ENCODE measurements at places on chromosomes 7 and 10. TPM values are rescaled to one million over a fixed set of nuclear protein-coding genes. Genes with fewer than 3 reads are reported as not detected.

Gene FKBP6
- total RNA-seq = not detected

DNA sequence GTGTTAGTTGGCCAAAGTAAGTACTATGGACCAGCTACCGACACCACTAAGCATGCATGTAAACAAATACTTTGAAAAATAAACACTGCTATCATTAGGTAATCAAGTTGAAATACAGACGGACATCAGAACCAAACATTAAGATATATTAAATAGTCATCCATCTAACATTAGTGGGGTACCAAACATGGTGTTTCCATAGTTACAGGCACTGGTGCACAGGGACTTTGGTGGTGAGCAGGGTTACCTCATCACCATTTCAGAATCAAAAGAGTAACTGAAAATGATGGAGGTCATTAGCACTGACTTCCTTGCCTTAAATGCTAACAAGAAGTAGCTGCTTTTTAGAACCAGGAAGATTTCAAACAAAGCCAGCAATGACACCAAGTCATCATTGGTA is 23.9 kb downstream of the EBLN1 start:
- no peak overlapping the region for H3K4me3 ChIP-seq
- no peaks in the 10 kb centered on the region for H3K36me3 ChIP-seq

DNA sequence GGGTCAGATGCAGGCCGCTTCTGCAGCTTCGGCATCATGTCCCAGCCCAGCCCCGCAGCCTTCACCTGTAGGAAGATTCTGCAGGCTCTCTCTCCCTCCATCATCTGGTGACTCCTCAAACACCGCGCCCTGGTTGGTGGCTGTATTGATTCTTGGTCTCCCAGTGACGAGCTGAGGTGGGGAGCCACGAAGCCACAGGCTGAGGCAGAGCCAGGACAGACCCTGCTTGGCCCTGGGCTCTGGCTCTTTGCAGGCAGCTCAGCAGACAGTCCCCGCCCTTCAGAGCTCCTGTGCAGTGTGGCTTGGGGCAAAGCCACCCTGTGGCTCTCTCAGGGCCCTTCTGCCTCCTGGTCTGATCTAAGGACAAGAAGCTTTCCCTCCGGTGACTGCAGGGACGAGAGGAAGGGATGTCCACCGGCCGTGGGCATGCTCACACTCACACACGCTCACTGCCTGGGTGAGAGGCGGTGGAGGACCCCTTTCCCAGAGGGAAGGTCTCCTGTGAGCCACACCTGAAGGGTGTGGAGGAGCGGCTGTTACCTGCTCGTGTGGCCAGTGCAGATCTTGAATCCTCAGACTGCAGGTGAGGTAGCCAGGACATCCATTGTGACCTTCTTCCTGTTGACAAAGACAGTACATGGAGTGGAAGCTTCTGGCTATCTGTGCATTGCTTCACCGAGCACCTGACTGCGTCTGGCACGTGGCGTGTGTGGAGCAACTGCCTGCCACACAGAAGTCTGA is 79.6 kb downstream of the INPP5A start:
- H3K27ac ChIP-seq = no peak overlapping the region
- peaks cover 7% of the 10 kb centered on the region for H3K27me3 ChIP-seq
- peaks cover 50% of the 10 kb centered on the region for H3K36me3 ChIP-seq

GRCh38 chr10:132300582-132300981 is 7.2 kb downstream of the STK32C start:
- no peak for DNase-seq
- no peak overlapping the region for H3K4me3 ChIP-seq
- no peaks in the 10 kb centered on the region for H3K4me1 ChIP-seq
- no peaks in the 10 kb centered on the region for H3K27me3 ChIP-seq

- DNase-seq = no peak
- no peaks in the 10 kb centered on the region for H3K27me3 ChIP-seq
- peaks cover 4% of the 10 kb centered on the region for H3K36me3 ChIP-seq
- H3K4me3 ChIP-seq = no peak overlapping the region
- no peaks in the 10 kb centered on the region for H3K4me1 ChIP-seq
Measured at GRCh38 chr7:7489546-7489945, 46.1 kb downstream of the COL28A1 start.
